Naive thymus-derived CD8-positive, alpha-beta T cell (primary cell): ENCODE measurements at places on chromosomes 5 and 9. TPM values are rescaled to one million over a fixed set of nuclear protein-coding genes. Genes with fewer than 3 reads are reported as not detected.

DNA sequence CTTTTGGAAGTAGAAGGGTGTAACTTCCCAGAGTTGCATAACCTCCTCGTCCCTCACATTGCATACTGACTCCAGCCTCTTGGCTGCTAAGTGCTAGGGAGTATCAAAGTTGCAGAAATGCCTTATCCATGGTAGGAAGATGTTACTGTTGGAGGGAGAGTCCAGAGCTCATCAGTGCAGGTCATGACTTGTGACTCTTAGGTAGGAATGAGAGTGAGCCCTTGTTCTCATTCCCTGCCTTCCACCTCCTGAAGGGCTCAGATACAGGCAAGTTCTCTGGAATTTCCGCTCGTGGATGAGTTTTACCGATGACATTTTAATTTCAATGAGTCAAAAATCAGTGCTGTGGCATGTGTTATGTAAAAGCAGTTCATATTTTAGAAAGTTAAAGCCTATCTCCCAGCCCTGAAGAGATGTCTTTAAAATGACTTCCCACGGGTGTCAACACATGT lies 17.0 kb downstream of the IRX1 start:
- no peak for DNase-seq

DNA sequence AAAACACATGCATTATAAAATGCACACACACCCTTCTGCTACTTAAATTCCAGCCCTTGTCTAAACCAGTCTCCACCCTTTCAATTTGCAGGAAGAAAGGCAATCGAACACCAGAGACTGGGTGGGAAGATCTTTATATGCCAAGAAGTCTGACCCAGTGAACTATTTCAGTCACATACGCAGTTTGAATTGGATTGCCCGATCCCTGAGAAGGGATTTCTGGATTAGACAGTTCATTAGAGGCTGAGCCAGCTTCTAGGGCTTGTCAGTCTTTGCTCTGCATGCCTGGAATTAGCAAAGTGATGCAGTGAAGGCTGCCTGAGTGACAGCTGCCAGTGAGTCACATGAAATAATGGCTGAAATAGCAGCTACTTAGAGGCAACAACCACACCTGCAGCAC lies 159.9 kb downstream of the PPP2R2B start:
- DNase-seq, result no peak

DNA sequence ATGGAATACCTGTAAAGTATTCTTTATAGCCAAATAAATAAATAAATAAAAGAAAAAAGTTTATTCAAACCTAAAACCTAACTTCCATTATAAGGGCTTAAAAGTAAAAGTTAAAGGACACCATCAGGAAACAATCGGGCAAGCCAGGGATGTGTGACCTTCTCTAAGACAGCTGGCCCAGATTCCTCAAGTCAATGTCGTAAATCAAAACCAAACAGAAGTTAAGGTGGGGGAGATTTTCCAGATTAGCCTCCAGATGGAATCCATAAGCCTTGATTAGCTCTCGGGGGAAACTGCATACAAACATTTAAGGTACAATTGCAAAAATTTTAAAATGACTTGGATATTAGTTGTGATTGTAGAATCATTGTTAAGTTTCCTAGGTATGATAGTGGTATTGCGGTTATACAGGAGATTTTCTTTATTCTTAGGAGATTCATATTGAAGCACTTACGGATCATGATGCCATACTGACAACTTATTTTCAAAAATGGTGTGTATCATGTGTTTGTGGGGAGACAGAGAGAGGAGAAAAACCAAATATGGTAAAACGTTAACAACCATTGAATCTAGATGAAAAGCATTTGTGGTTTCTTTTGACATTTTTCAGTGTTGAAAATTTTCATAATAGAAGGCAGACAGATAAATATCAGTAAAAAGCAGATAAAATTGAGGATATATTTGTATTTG lies 21.5 kb upstream of the MGAT1 start:
- DNase-seq, result no peak

The POLR1E gene
- total RNA-seq, result 34.5 TPM
